Fibroblast of skin of left quadriceps (primary cell): ENCODE measurements at places on chromosomes 12 and 14.
A peak's percentile ranks its signal among the peaks of the same experiment; 100 is the strongest.

DNA sequence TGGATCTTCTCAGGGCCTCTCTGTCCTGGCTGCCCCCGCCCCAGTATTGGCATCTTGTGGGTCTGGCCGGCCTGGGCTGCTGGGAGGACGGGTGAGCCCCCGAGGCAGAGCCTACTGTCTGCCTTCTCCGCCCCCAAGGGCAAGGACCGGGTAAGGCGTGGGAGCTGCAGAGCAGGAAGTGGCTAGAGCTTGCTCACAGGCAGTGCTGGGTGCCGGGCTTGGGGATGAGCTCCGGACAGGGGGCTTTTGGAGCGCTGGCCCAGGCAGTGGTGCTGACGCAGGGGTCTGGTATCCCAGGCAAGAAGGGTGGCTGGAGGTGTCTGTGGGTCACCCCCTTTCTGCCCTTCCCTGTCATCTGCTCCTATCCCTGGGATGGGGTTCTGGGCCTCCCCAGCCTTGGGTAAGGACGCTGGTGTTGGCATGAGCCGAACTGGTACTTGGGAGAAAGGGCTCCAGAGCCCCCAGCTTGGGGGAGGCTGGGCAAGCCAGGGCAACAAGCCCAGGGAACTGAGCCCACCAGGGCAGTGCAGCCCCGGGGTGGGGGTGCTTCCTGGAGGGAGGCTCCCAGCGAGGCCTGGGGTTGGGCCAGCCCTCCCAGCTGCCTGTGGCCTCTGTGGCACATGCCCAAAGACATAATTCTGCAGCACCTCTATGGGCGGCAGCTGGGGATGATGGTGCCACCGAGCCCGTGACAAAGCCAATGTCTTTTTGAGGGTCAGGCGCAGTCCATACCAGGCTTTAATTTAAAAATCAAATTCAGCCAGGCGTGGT is 126.3 kb downstream of the KIF26A start:
- no peak for DNase-seq

DNA sequence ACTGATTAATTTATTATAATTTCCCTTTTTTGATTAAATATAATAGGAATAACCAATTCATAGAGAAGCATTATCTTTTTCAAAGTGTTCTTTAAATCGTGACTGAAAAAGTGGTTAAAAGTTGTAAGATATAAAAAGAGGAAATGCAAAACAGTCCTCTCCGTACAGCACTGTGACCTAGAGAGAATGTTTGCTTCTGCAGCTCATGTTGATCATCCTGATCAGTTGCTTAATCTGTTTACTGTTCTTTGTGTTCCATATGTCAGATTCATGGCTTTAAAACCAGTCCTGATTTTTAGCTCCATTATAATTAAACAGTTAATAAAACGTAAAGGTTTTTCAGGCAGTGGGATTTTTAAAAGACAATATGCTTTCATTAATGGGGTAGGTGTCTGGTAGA is 4.7 kb downstream of the TTC8 start:
- no peak for DNase-seq

DNA sequence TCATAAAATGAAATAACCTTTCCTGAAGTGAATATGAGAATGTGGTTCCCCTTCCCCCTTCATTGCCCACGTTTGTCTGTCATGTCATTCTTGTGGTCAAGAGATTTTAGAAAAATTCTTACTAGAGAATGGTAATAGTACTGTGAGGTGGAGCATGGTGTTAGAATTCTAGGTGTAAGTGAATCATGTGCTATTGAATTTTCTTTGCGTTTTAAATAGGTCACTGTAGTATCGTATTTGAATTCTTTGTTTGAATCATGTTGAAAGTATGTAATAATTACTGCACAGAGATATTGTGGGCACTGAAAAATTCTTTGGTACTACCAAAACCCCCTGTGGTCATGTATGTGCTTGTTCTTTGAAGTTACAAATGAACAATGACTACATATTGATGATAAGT is 49.9 kb downstream of the FUT8 start:
- peak; percentile 75 for DNase-seq

DNA sequence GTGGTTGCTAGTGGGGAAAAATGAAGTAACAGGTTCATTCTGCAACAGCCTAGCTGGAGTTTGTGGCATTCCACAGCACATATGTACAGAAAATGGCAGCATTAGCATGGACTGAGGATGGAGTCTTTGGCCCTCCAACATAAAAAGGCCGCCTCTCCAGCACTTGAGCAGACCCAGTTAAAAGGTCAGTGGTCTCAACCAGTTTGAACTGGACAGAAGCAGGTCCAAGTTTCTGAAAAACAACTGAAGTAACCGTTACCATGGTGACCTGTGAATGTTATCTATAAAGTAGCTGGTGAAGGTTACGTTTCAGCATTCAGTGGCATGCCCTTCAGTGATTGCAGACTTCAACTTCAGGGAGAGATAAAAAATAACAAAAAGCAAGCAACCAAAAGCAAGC is 34.1 kb upstream of the OR10AD1 start:
- no peak for DNase-seq

DNA sequence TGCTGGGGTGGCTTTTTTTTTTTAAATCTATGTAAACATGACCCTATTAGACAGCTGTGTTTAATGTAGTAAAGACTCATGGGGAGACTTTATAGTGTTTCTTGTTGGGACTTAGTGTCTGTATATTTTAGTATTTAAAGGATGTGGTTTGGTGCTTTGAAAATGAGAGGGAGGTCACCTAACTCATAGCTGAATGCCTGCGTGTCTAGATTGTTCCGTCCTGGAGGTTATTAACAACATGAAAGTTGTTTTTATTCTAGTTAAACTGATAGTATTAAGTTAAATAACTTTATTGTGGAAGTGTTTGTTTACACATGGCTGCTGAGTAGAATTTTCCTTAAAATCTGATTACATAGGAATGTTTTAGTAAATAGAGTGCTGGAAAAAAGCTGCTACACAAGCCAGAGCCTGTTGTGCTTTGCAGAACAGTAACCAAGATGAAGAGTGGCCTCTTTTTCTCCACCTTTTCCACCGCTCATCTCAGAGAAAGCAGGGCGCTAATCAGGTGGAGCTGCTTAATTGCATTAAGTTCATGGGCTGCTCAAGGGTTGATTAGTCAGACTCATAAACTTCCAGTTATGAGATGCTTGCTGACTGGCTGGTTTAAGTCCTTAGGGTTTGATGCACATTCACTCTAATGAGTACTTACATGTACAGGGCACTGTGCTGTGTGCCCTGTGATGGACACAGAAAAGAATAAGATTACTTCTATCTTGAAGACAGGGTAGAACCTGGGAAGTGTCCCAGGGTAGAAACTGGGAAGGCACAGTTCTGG is 62.7 kb downstream of the FBXO34 start:
- no peak for DNase-seq

DNA sequence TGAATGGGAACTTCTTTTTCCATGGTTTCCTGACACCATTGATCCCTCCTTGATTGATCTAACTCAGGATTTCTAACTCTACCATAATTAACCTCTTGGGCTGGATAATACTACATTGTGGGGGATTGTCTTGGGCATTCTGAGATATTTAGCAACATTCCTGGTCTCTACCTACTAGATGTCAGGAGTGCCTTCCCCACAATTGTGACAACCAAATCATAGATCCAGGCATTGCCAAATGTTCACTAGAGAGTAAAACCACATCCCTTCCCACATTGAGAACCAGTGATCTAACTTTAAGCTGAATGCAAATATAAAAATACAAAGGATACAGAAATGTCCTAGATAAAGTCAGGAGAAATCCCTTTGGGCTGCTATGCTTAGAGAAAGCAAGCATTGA is 36.9 kb upstream of the CCDC198 start:
- no peak for DNase-seq

DNA sequence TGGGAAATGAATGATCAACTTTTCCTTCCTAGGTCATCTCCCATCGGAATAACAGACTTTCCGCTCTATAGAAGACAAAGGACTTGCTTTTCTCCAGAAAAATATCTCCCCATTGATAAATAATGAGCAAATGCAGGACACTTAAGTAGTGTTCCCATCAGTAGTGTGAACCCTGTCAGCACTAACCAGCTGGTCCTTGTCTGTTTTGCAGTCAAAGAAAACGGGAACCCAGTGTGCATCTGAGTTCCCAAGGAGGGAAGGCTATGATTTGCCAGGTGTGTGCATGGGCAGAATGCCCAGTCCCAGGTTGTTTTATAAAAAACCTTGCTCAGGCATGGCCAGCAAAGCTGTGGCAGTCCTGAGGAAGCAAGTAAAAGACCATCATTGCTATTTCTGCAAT is 256.5 kb upstream of the HMGA2 start:
- no peak for DNase-seq

DNA sequence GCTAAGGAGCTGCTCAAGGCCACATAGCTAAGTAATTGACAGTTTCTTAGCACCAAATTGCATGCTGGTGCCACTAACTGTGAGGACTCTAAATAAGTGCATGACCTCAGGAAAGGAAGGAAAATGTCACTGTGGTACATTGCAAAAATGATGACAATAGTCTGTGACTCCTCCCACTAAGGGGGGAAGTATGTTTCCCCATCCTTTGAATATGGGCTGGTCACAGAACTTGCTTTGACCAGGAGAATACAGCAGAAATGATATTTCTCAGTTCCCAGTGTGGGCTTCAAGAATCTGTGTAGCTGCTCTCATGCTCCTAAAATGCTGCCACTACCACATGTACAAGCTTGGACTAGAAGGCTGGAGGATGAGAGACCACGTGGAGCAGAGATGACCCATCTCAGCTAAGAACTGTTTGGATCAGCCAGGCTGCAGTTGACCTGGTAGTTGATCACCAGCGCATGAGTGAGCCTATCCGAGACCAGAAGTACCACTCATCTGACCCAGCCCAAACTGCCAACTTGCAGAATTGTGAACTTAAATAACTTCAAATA is 42.2 kb upstream of the NOS1 start:
- DNase-seq = no peak

- peak; percentile 24 for DNase-seq
Observed at GRCh38 chr14:38721822-38722431, 381.1 kb downstream of the SEC23A start.

DNA sequence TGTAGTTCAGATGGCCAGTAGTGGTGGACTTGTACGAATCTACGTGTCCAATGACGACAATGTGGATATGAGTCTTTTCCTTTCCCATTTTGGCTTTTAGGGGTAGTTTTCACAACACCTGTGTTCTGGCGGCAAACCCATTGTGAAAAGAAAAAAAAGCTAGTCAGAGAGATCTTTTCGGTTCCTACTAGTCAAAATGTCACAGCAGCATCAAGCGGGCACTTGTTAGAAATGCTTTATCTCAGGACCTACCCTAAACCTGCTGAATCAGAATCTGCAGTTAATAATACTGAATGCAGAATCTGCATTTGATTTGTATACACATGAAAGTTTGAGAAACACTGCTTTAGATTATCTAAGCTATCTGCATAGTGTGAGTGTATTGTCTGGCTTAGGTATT is 18.3 kb downstream of the AEBP2 start:
- DNase-seq = no peak

- no peak for DNase-seq
Observed at GRCh38 chr12:22481547-22482104, 62.7 kb downstream of the C2CD5 start.

DNA sequence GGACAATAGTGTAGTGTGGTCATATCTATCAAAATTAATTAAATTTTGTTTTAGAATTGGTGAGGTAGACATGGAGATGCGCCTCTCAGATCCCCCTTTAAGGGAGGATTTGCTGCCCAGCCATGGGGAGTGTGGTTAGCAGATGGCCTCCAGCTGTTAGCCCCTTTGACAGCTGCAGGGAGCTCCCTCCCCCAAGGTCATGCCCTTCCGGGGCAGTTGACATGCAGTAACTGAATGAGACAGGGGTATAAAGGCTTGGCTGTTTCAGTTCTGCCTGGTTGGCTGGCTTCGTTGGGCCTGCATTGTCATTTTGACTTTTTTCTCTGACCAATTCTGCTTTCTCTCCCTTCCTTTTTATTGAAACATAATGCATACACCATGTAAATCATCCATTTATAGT is 291.5 kb upstream of the SRRM4 start:
- no peak for DNase-seq
